ENCODE measurements at places on chromosomes 2 and 18.

GRCh38 chr2:34408100-34408499 is 809.0 kb upstream of the FAM98A start:
- DNase-seq: no peak

DNA sequence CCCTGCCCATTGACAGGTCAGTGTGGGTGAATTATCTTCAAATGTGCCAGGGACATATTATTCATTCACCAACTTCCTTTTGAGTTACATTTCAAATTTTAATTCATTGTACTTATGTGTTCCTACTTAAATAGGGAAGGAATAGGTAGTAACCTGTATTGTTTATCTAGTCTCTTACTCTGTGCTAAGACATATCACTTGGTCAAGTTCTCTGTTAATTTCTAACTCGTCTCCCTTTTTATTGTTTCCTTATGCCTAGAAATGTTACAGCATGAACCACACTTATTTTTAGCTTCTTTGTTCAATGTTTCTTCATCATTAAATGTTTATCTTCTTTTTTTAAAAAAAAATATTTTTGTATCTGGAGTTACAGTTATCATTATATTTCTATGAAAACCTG is 151.9 kb downstream of the HAUS1 start:
- no peak for DNase-seq

DNA sequence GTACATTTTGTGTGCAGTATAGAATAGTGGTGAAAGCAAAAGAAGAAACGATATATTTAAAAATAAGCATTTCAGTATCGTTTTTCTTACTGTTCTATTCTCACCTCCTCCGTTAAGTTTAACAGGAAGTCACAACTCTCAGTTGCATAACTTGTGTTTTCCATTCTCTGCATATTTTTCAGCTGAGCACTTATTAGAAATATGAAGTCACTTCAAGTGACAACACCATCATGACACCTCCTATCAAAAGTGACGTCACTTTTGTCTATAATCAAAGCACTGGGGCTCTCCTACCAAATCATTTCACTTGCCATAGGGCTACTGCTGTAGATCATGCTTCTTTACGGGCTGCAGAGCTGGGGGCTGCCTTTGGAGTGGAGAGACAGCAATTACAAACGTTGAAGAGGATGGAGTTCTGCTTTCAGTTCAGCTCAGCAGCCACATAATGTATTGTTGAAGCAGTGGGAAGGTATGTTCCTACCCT is 36.3 kb downstream of the STAT4 start:
- no peak for DNase-seq

DNA sequence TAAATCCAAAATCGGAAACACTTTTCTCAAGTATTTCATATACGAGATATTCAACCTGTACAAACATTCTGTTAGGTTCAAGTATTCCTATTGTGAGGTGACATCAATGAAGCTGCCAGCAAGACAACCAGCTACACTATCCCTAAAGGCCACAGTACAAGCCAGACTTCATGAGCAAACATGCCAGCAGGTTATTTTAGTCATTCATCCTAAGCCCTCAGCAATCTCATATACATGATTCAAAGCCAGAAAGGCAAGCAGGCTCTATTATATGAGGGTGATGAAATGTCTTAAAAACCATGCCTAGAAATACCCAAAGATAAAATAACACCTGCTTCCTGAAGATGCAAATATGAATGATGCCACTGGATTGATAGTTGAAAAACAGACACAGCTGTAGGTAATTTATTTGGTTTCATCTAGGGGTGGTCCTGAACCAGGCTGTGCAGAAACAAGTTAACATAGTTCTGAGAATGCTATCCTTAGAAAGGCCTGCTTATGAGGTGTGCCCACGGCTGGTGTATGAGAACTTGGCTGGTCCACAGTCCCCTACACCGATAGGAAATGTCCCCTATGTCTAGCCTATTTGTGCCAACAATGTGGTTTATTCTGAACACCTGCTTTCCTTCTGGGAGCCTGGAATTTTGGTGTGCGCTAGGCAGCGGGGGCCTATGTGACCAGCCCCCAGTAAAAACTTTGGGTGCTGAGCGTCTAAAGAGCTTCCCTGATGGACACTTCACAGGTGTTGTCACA is 48.2 kb upstream of the KIDINS220 start:
- no peak for DNase-seq

GRCh38 chr2:26462511-26463243 is 15.2 kb downstream of the OTOF start:
- peak; percentile 34 for DNase-seq

- DNase-seq: no peak
Measured at GRCh38 chr2:173985605-173985992, 20.4 kb upstream of the SP3 start.

GRCh38 chr2:111918383-111918806 is 20.0 kb downstream of the MERTK start:
- peak; percentile 38 for DNase-seq

- DNase-seq: no peak
Measured at GRCh38 chr2:240302041-240302440, 133.4 kb upstream of the GPC1 start.

DNA sequence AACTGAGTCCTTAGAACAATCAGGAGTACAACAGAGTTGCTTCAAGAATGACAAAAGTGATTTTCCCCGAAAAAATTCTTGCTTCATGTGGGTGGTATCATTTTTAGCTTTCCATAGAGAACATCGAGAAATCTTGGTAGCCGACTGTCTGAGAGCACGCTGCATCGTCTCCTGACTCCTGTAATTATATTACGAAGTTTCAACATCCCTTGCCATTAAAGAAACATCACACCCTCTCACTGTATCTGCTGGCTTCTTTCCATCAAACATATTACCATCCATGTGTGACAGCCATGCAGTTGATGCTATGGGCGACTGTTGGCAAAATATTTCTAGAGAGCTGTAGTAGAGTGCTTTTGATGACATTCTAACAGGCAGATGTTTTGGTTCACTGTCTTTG is 311.2 kb downstream of the CMPK2 start:
- DNase-seq: peak; percentile 6

- no peak for DNase-seq
Measured at GRCh38 chr2:145277922-145278321, 758.0 kb upstream of the ZEB2 start.

DNA sequence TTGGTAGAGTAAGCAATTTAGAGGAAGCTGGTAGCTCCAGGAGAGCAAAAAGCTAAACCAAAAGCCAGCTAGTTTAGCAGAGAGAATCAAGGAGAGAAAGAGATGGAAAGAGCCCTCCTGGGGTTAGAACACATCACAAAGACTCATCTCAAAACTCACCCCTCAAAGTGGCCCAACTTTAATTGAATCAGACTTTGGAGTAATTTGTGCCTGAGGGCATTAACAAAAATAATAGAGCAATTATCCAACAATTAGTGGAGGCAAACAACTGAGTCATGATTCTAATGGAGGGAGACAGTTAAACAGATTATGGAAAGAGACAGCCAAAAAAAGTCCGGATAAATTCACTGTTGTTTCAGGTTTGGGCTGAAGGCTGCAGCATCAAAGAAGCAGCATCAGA is 417.4 kb downstream of the KCNJ3 start:
- DNase-seq: no peak

- DNase-seq: no peak
Measured at GRCh38 chr18:48735080-48735676, 196.3 kb downstream of the CTIF start.

DNA sequence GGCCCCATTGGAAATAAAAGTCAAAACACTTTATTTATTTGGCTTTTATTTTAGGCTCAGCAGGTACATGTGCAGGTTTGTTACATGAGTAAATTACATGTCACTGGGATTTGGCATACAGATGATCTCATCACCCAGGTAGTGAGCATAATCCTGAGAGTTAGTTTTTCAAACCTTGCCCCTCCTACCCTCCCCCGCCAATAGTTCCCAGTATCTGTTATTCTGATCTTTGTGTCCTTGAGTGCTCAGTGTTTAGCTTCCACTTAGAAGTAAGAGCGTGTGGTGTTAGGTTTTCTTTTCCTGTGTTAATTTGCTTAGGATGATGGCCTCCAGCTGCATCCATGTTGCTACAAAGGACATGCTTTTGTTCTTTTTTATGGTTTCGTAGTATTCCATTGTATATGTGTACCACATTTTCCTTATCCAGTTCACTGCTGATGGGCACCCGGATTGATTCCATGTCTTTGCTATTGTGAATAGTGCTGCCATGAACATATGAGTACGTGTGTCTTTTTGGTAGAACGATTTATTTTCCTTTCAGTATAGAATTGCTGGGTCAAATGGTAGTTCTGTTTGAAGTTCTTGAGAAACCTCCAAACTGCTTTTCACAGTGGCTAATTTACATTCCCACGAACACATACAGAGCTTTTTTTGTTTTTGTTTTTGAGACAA is 47.9 kb downstream of the ARMC9 start:
- DNase-seq: peak; percentile 80

GRCh38 chr2:227602358-227602757 is 3.7 kb downstream of the SCYGR2 start:
- DNase-seq: no peak

- no peak for DNase-seq
Measured at GRCh38 chr2:221454459-221455105, 117.5 kb downstream of the EPHA4 start.

- no peak for DNase-seq
Measured at GRCh38 chr2:5464657-5465056, 227.5 kb upstream of the SOX11 start.

DNA sequence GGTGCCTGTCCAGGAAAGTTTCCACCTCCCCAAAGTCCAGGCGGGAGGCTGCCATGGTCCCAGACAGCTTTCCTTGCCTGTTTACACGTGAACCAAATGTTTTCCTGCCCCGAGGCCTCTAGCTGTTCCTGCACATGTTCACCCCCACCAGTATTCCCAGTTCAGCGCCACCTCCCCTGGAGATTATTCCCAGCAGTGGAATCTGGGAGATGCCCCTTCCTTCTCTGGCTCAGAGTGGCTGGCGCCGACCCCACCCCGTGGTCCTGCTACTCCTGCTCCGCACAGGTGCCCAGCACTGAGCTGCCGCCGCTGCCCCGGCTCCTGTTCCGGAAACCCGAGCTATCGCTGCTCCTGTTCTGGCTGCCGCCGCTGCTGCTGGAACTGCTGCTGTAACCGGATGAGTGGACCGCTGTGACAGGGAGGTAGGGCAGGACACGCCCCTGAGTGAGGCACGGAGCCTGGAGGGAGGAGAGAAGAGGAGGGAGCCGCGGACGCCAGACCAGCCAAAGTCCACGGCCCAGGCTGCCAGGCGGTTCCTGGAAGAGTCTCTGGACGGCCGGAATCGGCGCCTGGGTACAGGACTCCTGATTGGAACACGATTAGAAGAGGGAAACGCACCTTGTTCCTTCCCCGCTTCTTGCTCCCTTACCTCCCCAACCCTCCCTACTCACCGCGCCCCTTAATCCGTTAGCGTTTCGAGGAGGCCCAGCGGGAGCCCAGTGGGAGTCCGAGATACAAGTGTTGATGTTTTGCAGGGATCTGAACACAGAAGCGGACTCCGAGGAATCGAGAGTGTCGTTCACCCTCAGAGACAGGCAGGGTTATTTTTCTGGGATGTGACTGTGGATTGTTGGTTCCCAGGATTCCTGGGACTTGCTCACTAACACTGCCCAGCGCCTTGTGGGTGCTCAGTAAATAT is at the start of gene PDE11A:
PDE11A (minus strand) TSS at position 395 of the 919 bp plus-strand sequence; CDS start at position 55, 340 bp downstream.
- peak; percentile 99 for DNase-seq

- no peak for DNase-seq
Measured at GRCh38 chr18:25100418-25100817, 251.5 kb downstream of the ZNF521 start.

DNA sequence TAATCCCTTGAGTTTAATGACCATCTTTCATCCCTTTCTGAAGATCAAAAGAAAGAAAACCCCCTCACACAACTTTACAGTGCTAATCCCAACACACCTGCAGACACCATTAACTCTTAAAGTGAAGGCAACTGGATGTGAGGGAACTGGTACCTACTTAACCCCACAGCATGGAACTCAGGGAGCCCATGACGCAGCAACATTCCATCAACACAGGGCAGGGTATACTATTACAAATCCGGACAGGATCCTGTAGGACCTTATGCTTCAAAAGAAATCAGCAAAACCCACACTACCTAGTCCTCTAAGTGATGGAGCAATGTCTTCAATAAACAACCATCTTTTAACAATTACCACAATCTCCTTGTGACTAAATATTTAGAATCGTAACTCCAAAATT is 78.6 kb downstream of the FARSB start:
- DNase-seq: no peak

GRCh38 chr2:109029490-109030201 is 40.6 kb upstream of the EDAR start:
- DNase-seq: no peak

- no peak for DNase-seq
Measured at GRCh38 chr2:128435576-128436478, 117.2 kb upstream of the HS6ST1 start.

DNA sequence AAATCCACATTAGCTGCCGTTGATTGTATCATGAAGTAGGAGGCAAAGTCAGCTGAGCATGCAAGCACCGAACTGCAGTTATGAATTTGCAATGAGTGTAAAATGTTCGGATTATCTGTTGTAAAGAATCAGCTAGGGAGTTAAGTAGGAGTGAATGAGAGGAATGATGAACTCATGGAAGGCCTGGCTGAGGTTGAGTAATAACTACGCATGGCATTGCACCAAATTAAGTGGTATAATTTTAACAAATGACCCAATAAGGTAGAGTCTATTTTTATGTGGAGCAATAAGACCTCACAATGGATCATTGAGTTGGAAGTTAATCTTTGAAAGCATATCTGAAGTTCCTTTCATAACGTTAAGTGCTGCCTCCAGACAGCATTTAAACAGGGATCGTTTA is 288.2 kb upstream of the CHST9 start:
- DNase-seq: no peak

DNA sequence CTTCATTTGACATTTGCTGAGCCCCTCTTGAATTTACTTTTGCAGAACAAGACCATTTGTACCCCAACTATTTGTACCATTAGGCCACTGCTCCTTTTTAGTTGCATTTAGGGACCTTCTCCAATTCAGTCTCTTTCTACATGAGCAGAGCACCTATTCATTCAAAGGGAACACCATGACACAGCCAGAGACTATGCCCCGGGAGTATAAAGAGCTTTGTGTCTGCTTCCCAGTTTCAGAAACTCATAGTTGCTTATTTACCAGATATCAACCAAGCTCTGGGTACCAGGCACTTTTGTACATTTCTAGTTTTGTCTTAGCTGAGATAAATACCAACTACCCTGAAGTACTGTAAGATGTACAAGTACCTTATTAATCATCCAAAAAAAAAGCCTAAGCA is 269.1 kb upstream of the SIX3 start:
- DNase-seq: no peak

GRCh38 chr18:8989855-8990254 is 112.6 kb upstream of the NDUFV2 start:
- DNase-seq: no peak
